ENCODE measurements at places on chromosomes 7 and 10. TPM values are rescaled to one million over a fixed set of nuclear protein-coding genes. Genes with fewer than 3 reads are reported as not detected.
A peak's percentile ranks its signal among the peaks of the same experiment; 100 is the strongest.

DNA sequence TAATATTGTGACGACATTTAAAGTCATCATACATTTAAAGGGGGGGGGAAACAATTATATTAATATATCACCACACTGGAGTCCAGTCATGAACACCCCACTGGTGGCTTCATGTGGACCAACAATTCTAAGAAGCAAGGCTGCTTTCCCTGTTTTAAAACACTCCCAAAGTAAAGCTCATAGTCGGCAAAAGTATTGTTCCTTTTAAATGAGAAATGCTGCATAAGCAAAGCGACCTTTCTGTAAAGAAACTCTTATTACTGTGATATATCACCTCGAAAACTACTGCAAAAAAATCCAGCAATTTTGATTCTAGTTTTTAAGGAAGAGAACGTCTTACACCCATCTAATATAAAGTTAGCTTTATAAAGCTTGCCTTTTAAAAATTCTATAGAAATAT is 112.8 kb downstream of the DOCK4 start:
- no peaks in the 10 kb centered on the region for H3K27me3 ChIP-seq
- H3K27ac ChIP-seq = no peak overlapping the region
- peaks cover 30% of the 10 kb centered on the region for H3K4me1 ChIP-seq
- no peak overlapping the region for H3K4me3 ChIP-seq
- no peak for DNase-seq

DNA sequence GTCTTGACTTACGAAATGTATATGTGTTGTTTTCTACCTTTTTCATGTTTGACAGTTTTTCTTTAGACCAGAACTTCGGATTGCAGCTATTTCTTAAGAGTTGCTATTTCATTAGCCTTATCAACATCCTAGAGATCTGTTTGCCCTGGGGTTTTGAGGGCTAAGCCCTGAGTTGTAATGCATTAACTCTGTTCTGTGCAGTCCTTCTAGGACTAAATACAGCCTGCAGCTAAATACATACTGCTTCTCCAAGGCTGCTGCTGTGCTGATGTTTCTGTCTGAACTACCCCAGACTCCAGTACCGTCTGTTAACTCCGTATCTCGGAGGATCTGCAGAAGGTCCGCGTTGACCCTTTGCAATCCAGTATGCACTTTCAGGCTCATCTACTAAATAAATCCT is 26.5 kb downstream of the KIAA1217 start:
- no peak overlapping the region for H3K27ac ChIP-seq
- H3K27me3 ChIP-seq = no peaks in the 10 kb centered on the region
- H3K36me3 ChIP-seq = no peaks in the 10 kb centered on the region
- H3K4me3 ChIP-seq = no peak overlapping the region
- DNase-seq = no peak

- DNase-seq = no peak
- no peaks in the 10 kb centered on the region for H3K4me1 ChIP-seq
- no peak overlapping the region for H3K27ac ChIP-seq
Measured at GRCh38 chr10:6513476-6513875, 66.6 kb downstream of the PRKCQ start.

DNA sequence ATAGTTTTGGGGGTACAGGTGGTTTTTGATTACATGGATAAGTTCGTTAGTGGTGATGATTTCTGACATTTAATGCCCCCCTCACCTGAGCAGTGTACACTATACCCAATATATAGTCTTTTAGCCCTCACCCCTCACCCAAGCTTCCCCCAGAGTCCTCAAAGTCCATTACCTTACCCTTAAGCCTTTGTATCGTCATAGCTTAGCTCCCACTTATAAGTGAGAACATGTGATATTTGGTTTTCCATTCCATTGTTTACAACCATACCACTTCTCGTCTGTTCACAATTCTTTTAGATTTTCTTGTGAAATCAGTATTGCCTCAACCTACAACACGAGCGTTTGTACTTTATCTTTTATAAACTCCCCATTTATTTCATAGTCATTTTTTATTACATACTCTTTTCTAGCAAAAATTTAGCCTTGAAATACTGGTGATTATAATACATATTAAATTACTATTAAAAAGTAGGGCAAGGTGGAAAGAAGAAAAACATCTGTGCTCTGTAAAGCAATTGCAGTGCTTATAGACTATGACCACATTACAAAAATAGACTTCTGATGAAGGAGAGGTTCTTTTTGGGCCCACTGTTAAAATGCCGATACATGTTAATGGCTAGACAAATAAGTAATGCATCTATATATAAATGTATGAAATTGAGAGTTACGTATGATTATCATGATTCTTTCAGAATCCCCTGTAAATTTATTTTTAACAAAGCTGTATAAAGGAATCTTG is 164.8 kb downstream of the THSD7A start:
- no peaks in the 10 kb centered on the region for H3K27me3 ChIP-seq
- DNase-seq = no peak
- H3K27ac ChIP-seq = no peak overlapping the region
- H3K4me3 ChIP-seq = no peak overlapping the region
- H3K36me3 ChIP-seq = no peaks in the 10 kb centered on the region

DNA sequence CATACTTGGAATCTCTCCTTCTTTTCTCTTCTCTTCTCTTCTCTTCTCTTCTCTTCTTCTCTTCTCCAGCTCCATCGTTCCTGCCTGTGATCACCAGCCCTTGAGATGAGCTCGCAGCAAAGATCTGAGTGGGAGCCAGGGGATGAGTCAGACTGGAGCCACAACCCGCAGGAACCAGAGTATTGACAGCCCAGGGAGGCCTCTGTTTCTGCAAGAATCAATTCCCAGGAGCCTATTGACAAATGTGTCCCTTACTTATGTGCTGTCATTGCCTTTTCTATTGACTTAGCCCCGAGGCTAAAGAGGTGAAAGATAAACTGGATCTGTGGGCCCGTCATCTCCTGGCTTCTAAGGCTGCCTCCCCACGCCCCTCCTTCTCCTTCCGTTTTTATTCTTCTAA is 13.1 kb upstream of the HABP2 start:
- H3K27me3 ChIP-seq = no peaks in the 10 kb centered on the region
- no peak overlapping the region for H3K4me3 ChIP-seq
- H3K27ac ChIP-seq = no peak overlapping the region
- peaks cover 61% of the 10 kb centered on the region for H3K4me1 ChIP-seq
- no peak for DNase-seq
- no peaks in the 10 kb centered on the region for H3K36me3 ChIP-seq

- H3K36me3 ChIP-seq = no peaks in the 10 kb centered on the region
- H3K4me1 ChIP-seq = no peaks in the 10 kb centered on the region
- no peak overlapping the region for H3K4me3 ChIP-seq
- no peak for DNase-seq
- H3K27me3 ChIP-seq = peaks cover 5% of the 10 kb centered on the region
- H3K27ac ChIP-seq = no peak overlapping the region
Measured at GRCh38 chr10:132815168-132815857, 29.4 kb upstream of the NKX6-2 start.

DNA sequence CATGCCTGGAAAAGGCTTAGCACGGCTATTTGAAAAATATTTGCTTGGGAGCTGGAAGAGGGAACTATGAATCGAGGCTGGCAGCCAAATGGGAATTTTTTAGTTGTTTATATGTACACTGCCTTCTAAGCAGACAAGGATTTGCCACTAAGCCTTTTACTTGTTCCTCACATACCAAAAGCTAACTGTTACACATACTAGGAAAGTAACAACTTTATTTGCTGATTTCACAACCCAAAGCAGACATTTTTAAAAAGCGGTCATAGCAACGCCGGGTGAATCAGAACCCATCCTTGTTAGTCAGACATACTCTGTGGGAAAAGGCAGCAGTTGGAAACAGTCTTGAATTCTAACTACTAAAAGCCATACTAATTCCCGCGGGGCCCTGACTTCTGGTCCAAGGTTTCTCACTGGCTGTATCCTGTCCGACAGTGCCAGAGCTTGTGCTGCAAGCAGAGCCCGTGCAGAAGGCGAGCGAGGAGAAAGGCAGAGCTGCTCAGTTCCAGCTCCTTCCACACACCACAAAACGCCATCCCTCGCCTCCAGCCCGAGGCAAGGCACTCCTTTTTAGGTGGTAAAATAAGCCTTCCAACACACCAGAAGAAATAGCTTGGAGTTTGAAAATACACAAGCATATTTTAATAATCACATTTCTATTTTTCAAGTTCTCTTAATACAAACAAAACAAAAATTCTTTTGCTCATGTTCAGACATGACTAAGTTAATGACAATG is 89.2 kb downstream of the RNF216 start:
- no peak overlapping the region for H3K4me3 ChIP-seq
- H3K36me3 ChIP-seq = peaks cover 2% of the 10 kb centered on the region
- H3K27ac ChIP-seq = no peak overlapping the region
- peak; percentile 71 for DNase-seq
- peaks cover 28% of the 10 kb centered on the region for H3K4me1 ChIP-seq

Gene FGFBP3
- 1.1 TPM for total RNA-seq

Gene EPO
- total RNA-seq = 10.3 TPM

Gene CDC14C
- not detected for total RNA-seq

Gene TAS2R41
- not detected for total RNA-seq

Gene TRA2A
- total RNA-seq = 52.7 TPM

Gene NXPH1
- not detected for total RNA-seq
